ENCODE measurements at places on chromosomes 11 and 22.

DNA sequence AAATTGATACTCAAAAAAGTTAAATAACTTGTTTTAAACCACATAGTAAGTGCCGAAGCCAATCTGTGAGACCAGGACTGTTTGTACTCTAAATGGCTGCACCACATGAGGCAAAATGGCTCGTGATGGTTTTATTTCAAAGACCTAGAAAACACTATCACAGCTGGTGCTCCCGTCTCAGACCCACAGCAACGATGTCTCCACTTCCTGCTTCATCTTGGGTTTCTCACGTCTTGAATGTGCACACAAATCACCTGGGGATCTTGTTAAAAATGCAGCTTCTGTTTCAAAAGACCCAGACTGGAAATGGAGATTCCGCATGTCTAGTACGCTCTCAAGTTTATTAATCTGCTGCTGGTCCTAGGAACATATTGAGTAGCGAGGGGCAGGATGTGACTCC lies 1.2 kb downstream of the CD3E start:
- H3K36me3 ChIP-seq, result no peaks in the 10 kb centered on the region
- no peaks in the 10 kb centered on the region for H3K4me1 ChIP-seq
- no peak for DNase-seq
- H3K4me3 ChIP-seq, result no peak overlapping the region
- peaks cover 6% of the 10 kb centered on the region for H3K27me3 ChIP-seq

DNA sequence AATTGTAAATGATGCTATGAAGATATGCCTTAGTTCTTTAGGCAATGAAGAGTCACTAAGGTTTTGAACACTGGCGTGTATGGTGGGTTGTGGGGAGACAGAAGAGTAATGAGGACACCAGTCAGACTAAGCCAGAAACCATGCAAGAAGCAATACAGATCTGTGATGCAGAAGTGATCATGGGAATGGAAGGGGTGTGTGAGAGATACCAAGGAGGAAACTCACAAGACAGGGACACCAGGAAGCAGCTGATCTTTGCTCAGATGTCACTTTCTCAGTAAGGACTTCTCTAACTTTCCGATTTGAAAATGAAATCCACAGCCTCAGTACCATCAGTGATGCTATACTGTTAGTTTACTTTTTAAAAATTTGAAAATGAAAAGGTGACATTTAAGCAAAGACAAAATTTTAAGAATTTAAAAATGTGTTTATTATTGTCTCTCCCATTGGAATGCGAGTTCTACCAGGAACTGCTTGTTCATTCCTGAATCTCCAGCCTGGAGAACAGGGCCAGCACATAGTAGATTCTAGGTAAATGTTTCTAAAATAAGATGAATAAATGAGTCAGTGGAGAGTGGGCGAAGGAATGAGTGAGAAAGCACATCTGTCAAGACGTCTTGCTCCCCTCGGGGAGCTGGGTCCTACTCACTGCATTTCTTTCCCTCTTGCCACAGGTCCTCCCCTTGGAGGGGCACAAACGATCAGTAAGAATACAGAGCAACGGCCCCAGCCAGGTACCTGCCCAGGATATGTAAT lies 60.4 kb downstream of the KCNJ1 start:
- DNase-seq, result no peak
- H3K36me3 ChIP-seq, result no peaks in the 10 kb centered on the region
- H3K4me1 ChIP-seq, result peaks cover 8% of the 10 kb centered on the region
- H3K27ac ChIP-seq, result no peak overlapping the region

- H3K27ac ChIP-seq, result no peak overlapping the region
- H3K27me3 ChIP-seq, result no peaks in the 10 kb centered on the region
- DNase-seq, result peak; percentile 77
- H3K4me1 ChIP-seq, result no peaks in the 10 kb centered on the region
- H3K4me3 ChIP-seq, result no peak overlapping the region
- no peaks in the 10 kb centered on the region for H3K36me3 ChIP-seq
Observed at GRCh38 chr11:126163074-126163700, 48.3 kb downstream of the RPUSD4 start.

- DNase-seq, result no peak
- H3K27ac ChIP-seq, result no peak overlapping the region
- no peaks in the 10 kb centered on the region for H3K27me3 ChIP-seq
- H3K4me3 ChIP-seq, result no peak overlapping the region
- no peaks in the 10 kb centered on the region for H3K4me1 ChIP-seq
- H3K36me3 ChIP-seq, result no peaks in the 10 kb centered on the region
Observed at GRCh38 chr11:117625237-117625636, 171.8 kb downstream of the DSCAML1 start.

GRCh38 chr11:90916706-90917105 lies 693.9 kb upstream of the CHORDC1 start:
- H3K36me3 ChIP-seq, result no peaks in the 10 kb centered on the region
- no peak overlapping the region for H3K27ac ChIP-seq
- no peak overlapping the region for H3K4me3 ChIP-seq
- H3K4me1 ChIP-seq, result no peaks in the 10 kb centered on the region
- DNase-seq, result no peak

GRCh38 chr11:45025716-45026492 lies 75.2 kb upstream of the TP53I11 start:
- peaks cover 14% of the 10 kb centered on the region for H3K4me1 ChIP-seq
- H3K4me3 ChIP-seq, result no peak overlapping the region
- no peak overlapping the region for H3K27ac ChIP-seq
- peak; percentile 74 for DNase-seq
- H3K36me3 ChIP-seq, result no peaks in the 10 kb centered on the region

- H3K4me3 ChIP-seq, result no peak overlapping the region
- H3K27me3 ChIP-seq, result no peaks in the 10 kb centered on the region
- H3K4me1 ChIP-seq, result no peaks in the 10 kb centered on the region
- no peak for DNase-seq
Observed at GRCh38 chr11:106327134-106327533, 249.7 kb downstream of the AASDHPPT start.

- no peaks in the 10 kb centered on the region for H3K36me3 ChIP-seq
- peak; percentile 65 for DNase-seq
- H3K4me1 ChIP-seq, result no peaks in the 10 kb centered on the region
Observed at GRCh38 chr11:65559951-65560537, 1.9 kb upstream of the LTBP3 start.

GRCh38 chr11:85596886-85597285 lies 30.3 kb downstream of the DLG2 start:
- no peaks in the 10 kb centered on the region for H3K36me3 ChIP-seq
- H3K27me3 ChIP-seq, result no peaks in the 10 kb centered on the region
- no peak overlapping the region for H3K27ac ChIP-seq
- no peak overlapping the region for H3K4me3 ChIP-seq

- DNase-seq, result no peak
- no peaks in the 10 kb centered on the region for H3K4me1 ChIP-seq
- H3K27me3 ChIP-seq, result no peaks in the 10 kb centered on the region
- H3K27ac ChIP-seq, result no peak overlapping the region
- no peaks in the 10 kb centered on the region for H3K36me3 ChIP-seq
Observed at GRCh38 chr11:92122561-92122960, 102.1 kb upstream of the FAT3 start.

DNA sequence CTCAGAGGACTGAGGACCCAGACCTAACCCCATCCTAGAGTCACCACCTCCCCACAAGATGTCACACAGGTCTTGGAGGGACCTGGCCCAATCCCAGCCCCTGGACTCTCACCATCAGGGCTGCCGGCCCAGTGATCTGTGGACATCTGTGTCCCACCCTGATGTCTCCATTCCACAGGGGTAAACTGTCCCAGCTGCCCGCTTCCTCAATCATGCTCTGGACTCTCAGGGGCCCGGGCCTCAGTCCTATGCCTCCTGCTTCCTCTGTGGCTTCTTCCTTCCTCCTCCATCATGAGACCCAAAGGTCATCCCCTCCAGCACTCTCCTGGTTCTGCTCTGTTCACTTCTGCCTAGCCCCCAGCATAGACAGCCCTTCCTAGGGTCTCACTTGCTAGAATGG lies 32.2 kb downstream of the ARAP1 start:
- H3K36me3 ChIP-seq, result peaks cover 20% of the 10 kb centered on the region
- H3K4me3 ChIP-seq, result peak overlapping the region; percentile 11
- no peak for DNase-seq
- peaks cover 38% of the 10 kb centered on the region for H3K4me1 ChIP-seq
- H3K27me3 ChIP-seq, result no peaks in the 10 kb centered on the region
- H3K27ac ChIP-seq, result peak overlapping the region; percentile 94

GRCh38 chr11:128924510-128925249 lies 18.0 kb downstream of the TP53AIP1 start:
- H3K4me1 ChIP-seq, result peaks cover 3% of the 10 kb centered on the region
- no peak overlapping the region for H3K27ac ChIP-seq
- H3K4me3 ChIP-seq, result no peak overlapping the region
- no peaks in the 10 kb centered on the region for H3K36me3 ChIP-seq
- no peak for DNase-seq

GRCh38 chr11:75557666-75558494 lies 4.2 kb upstream of the SERPINH1 start:
- H3K4me1 ChIP-seq, result peaks cover 71% of the 10 kb centered on the region
- no peaks in the 10 kb centered on the region for H3K27me3 ChIP-seq
- H3K4me3 ChIP-seq, result no peak overlapping the region
- no peaks in the 10 kb centered on the region for H3K36me3 ChIP-seq
- H3K27ac ChIP-seq, result peak overlapping the region; percentile 95
- DNase-seq, result peak; percentile 97

DNA sequence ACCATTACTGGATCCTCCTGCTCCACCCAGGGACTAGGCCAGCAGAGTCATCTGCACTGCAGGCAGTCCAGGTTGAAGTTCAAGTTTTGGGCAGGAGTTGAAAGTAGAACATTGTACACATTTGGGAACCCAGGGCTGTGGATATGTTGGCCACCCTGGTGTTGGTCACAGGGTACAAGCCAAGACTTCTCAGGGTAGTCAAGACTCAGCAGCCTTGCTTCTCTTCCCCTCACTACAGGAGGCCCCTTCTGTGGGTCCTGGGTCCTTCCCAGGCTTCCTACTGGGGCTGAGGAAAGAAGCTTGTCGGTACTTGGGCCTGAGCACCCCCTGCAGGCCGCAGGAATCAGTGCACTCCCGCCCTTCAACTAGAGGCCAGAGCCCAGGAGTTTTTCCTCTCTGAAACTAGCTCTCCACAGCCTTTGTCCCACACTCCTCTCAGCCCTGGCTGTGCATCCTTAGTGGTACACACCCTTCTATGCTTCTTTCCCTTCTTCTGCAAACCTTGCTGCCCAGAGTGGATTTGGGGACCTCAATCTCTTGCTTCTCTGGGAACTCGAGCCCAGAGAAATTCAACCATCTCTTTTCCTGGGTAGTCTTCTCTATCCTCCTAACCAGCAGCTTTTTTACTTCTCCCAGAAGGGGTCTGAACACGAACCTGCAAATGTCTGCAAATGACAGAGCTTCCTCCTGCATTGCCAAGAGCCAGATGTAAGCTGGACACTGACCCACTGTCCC lies 2.6 kb upstream of the HPX start:
- no peaks in the 10 kb centered on the region for H3K27me3 ChIP-seq
- H3K36me3 ChIP-seq, result peaks cover 7% of the 10 kb centered on the region
- DNase-seq, result peak; percentile 53
- no peak overlapping the region for H3K27ac ChIP-seq
- no peak overlapping the region for H3K4me3 ChIP-seq
- no peaks in the 10 kb centered on the region for H3K4me1 ChIP-seq

GRCh38 chr11:75925785-75926164 lies 110.8 kb downstream of the UVRAG start:
- H3K27me3 ChIP-seq, result no peaks in the 10 kb centered on the region
- peaks cover 8% of the 10 kb centered on the region for H3K4me1 ChIP-seq
- H3K27ac ChIP-seq, result no peak overlapping the region

DNA sequence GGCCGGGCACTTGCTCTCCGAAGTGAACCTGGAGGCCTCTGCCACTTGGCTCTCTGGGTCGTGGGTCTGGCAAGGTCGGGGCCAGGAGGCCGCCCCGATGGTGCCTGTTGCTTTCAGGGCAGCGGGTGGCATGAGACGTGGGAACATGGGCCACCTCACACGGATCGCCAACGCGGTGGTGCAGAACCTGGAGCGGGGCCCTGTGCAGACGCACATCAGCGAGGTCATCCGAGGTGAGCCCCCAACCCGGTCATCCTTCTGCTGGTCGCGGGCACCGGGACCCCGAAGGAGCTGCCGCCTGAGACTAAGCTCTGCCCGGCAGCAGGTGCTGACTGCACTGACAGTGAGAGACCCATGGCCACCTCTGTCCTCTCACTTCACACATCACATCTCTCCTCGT lies 40.0 kb downstream of the SBF1 start:
- H3K36me3 ChIP-seq, result peaks cover 78% of the 10 kb centered on the region
- no peaks in the 10 kb centered on the region for H3K27me3 ChIP-seq
- DNase-seq, result no peak
- H3K4me1 ChIP-seq, result no peaks in the 10 kb centered on the region
- H3K4me3 ChIP-seq, result no peak overlapping the region

- no peak for DNase-seq
- H3K4me1 ChIP-seq, result no peaks in the 10 kb centered on the region
- no peaks in the 10 kb centered on the region for H3K27me3 ChIP-seq
- H3K27ac ChIP-seq, result no peak overlapping the region
- H3K4me3 ChIP-seq, result no peak overlapping the region
Observed at GRCh38 chr11:40360206-40360798, 1099.2 kb downstream of the LRRC4C start.

- DNase-seq, result peak; percentile 80
- peaks cover 16% of the 10 kb centered on the region for H3K4me1 ChIP-seq
- H3K4me3 ChIP-seq, result no peak overlapping the region
- H3K27ac ChIP-seq, result peak overlapping the region; percentile 72
Observed at GRCh38 chr11:1557904-1558774, 13.9 kb downstream of the DUSP8 start.

DNA sequence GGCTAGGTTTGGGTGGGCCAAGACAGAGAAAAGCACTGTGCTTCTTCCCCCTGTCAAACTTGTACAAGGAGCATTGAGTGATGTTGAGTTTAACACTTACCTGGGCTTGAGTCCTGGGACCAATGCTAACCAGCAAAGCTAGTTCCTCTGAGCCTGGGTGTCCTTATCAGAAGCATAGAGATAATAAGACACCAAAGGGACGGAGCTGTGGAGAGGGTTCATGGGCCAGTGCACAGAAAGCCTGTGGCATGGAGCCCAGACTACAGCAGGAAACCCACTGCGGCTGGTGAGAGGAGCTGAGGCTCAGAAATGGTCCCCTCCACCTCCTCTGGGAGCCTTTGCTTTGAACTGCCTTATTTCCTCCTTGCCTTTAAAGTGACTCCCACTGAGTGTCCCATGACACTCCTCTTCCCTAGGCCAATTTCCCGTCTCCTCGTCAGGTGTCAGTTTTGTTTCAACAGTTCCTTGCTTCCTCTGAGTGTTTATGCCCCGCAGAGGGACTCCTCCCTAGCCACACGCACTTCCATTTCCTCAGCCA lies 9.4 kb downstream of the SLCO2B1 start:
- H3K36me3 ChIP-seq, result no peaks in the 10 kb centered on the region
- no peak overlapping the region for H3K4me3 ChIP-seq
- peaks cover 37% of the 10 kb centered on the region for H3K4me1 ChIP-seq
- H3K27ac ChIP-seq, result peak overlapping the region; percentile 90
- no peaks in the 10 kb centered on the region for H3K27me3 ChIP-seq

GRCh38 chr11:45216901-45217300 lies 69.2 kb downstream of the SYT13 start:
- H3K4me1 ChIP-seq, result no peaks in the 10 kb centered on the region
- no peak for DNase-seq
- H3K4me3 ChIP-seq, result no peak overlapping the region

DNA sequence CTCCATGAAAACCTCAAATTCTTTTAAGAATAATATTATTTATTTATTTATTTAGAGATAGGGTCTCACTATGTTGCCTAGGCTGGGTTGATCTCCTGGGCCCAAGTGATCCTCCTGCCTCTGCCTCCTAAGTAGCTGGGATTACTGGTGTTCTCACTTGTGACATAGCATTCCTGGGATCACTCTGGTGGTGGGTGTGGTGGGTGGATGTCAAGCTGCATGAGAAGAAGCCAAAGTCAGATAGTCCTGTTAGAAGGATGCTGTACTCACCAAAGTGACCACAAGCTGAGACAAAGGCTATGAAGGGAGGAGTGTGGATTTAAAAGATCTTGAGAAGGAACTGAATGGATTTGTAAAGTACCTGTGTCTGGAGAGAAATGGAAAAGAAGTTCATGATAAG lies 87.9 kb upstream of the SPON1 start:
- no peak overlapping the region for H3K4me3 ChIP-seq
- H3K27ac ChIP-seq, result no peak overlapping the region
- peaks cover 7% of the 10 kb centered on the region for H3K4me1 ChIP-seq
- H3K36me3 ChIP-seq, result no peaks in the 10 kb centered on the region
- no peak for DNase-seq
- no peaks in the 10 kb centered on the region for H3K27me3 ChIP-seq
